Tibial artery (tissue), 4 donors: ENCODE measurements at places on chromosomes 2 and 18.

GRCh38 chr2:154375579-154375931, 322.9 kb upstream of the KCNJ3 start:
- no peak for DNase-seq

DNA sequence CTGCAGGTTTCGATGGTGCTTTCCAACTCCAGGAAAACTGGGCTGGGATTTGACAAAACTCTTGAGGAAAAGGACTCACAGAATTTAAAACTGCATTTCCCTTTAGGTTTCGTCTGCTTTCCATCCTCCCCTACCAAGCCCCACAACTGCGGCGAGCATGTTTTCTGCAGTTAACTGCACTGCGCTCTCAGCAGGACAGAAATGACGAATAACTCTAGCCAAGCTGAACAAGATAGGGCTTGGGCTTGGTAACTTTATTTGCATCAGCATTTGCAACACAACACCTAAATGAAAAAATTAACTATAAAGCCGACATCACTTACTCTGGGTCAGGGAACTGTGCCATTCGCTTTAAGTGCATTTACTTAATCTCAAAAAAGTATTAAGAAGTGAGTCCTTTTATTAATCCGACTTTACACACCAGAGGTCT, 669 bp upstream of the PIKFYVE start:
- DNase-seq, result no peak

GRCh38 chr2:223562078-223562477, 40.1 kb downstream of the SCG2 start:
- no peak for DNase-seq

DNA sequence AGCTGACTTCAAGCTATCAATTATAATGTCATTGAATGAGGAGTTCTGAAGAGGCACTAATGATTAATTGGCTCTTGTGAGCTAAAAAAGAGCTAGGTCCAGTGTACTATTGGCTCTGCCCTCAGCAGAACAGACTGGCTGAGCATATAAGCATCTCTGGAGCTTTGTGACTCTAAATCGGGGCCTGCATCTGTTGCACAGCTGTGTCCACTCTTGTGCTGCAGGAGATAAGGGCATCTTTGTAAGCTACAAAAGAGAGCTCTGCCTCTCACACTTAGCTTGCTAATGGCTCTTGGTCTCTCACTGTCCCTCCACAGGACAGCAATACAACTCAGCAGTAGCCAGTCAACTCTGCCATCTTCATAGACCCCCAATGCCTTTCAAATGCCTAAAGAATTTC, 61.5 kb upstream of the L3MBTL4 start:
- DNase-seq, result no peak

GRCh38 chr2:77294474-77294873, 227.7 kb downstream of the LRRTM4 start:
- DNase-seq, result no peak

DNA sequence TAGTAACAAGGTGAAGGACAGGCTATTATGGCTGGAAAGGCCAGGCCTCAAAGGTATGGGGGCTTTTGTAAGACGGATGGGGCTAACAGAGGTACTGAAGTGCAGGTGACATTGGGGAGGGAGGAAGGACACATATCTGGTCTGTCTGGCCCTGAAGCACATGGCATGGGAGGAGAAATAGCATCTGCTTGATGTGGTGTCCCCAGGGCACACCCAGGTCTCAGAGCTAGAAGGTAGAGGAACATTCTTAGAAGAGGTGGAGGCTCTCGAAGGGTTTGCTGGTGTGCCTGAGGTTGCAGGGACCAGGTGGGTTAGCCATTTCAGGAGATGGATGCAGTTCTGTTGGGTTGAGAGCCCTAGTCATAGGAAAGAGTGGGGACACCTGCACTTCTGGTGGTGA, 9.5 kb downstream of the RALB start:
- no peak for DNase-seq

GRCh38 chr18:13494871-13495445, 231.4 kb downstream of the FAM210A start:
- no peak for DNase-seq

- no peak for DNase-seq
These were observed 226.2 kb downstream of the MC4R start for GRCh38 chr18:60146220-60146960.

- no peak for DNase-seq
These were observed 541.7 kb downstream of the KCNJ3 start for GRCh38 chr2:155240176-155240575.

DNA sequence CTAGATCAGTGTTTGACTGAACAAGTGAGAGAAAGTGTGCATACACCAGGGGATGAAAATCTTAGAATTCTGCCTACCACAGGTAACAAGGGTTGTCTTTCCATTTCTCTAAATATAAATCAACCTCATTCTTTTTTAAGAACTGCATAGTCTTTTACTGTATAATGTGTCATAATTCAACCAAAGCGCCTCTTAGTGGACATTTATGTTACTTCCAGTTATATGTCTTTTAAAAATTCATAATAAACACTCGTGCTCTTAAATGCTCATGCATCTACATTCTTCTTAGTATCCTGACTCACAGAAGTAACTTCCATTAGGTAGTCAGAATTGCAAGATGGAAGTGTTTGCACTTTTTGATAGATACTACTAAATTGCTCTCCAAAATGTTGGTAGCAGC, 76.2 kb downstream of the CHRNA1 start:
- DNase-seq, result no peak

GRCh38 chr2:8219096-8219495, 462.8 kb upstream of the ID2 start:
- DNase-seq, result no peak

DNA sequence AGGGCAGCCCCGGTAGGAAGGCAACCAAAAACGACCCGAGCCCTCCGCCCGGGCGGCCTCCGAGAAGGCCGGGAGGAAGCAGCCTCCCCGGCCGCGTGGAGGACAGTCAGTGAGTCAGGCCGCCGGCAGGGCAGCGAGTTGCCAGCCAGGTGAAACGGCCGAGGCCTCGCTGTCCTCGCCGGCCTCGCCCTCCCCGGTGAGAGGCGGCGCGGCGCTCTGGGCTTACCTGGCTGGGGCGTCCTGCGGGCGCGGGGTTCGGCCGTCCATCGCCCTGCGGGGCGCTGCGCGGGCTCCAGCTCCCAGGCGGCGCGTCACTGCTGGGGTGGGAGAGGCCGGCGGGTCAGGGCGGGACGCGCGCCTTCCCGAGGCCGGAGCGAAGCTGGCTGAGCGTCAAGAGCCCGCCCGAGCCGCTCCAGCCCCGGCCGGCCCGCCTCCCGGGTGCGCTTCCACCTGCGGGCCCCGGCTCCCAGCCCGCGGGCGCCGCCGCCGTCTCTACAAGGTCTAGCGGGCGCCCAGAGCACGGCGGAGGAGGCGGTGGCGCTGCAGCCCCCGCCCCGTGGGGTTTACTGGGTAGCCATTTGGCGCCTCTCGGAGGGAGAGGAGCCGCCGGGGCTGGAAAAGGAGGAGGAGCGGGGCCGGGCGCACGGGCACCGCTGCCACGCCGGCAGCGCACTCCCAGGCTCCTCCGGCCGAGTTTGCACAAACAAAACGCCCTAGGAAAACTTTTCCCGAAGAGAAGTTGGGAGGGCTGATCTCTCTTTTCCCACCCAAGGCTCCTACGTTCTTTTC, 499 bp downstream of the COBLL1 start:
- peak; percentile 82 for DNase-seq

DNA sequence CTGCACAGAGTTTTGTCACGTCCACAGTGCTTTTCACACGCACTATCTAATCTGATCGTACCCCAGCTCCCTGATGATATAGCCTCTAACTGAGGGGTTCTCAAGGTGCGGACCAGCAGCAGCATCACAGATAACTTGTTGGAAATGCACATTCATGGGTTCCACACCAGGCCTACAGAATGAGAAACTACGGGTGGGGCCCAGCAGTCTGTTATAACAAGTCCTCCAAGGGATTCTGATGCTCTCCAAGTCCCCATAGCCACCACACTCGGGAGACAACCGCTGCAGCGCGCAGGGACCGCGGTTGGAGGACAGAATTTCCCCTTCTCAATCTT, 745 bp upstream of the BZW1 start:
- no peak for DNase-seq

GRCh38 chr2:216534809-216535208, 36.2 kb downstream of the RPL37A start:
- no peak for DNase-seq

DNA sequence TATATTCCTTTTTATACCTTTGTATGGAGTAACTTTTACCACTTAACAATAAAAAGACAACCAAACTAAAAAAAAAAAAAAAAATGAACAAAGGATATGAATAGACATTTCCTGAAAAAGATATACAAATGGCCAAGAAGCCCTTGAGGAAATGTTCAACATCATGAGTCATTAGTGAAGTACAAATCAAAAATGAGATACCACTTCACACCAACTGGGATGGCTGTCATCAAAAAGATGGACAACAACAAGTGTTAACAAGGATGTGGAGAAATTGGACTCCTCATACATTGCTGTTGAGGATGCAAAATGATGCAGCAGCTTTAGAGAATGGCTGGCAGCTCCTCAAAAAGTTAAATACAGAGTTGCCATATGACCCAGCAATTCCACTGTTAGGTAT, 22.6 kb upstream of the SCYGR2 start:
- DNase-seq, result no peak

DNA sequence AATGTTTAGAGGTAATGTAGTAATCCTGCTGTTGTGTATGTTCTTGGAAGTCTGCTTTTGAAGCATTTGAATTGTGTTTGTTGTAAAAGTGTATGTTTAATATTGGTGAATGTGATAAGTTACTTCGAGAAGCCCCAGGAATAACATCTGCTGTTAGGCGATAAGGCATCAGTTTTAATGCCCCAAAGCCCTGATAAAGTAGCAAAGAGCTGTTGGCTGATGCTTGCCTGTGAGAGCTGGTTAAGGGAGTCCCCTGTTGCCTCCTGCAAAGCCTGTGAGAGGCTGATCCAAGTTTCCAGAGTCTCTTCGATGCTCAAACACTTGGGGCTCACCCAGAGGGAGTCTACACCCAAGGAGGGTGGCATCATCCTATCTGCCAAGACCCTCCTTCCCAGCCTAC, 110.3 kb downstream of the RNF152 start:
- DNase-seq, result no peak

DNA sequence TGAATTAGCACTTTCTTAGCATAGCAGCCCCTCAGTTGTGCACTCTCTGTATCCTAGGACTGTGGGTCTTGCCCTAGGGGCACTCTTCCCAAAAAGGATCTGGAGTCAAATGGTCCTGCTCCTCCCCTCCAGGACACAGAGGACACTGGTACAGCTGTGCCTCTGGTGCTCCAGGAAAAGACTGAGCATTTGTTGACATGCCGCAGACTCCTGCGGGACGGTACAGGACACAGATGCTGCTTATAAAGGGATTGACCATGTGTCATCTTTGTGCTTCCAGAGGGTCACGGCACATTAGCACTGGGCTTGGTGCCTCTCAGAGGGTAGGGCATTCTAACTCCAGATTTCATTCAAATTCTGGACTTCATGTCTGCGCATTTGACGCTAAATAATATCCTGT, 110.5 kb downstream of the KLF7 start:
- no peak for DNase-seq

DNA sequence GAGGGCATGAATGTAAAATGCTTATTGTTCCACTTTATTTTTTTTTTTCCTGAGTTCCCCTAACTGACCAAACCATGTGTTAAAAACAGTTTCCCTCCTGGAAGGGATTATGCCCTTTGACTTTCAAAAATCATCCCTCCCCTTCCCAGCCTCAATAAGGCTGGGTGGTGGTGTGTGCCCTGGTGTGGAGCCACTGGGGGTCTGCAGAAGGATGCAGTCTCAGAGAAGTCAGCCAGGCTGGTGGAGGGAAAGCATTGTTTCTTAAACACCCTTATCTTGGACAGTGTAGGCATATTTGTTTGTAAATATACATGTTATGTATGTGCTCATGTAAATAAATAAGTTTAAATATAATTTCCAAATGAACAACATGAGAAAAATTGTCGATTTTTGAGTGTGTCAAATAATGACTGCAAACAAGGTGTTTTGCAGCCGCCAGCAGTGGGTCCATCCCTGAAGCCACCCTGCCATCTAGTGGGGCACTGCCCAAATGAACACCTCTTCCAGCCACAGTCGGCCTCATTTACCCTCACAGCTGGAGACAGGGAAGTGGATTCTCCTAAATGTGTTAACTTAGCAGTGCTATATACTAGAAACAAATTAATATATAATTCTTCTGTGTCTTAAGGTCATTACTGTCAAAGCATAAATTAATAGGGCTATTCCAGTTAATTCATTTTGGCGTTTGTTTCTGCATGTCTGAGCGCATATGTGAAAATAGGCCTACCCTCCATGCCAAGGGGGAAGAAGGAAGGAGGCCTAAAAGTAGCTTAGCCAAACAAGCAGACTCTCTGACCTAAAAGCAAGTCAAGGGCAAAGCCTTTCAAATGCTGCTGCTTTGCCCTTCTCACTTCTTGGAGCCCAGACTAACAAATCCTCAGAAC, 209.6 kb upstream of the PIK3C3 start:
- no peak for DNase-seq

DNA sequence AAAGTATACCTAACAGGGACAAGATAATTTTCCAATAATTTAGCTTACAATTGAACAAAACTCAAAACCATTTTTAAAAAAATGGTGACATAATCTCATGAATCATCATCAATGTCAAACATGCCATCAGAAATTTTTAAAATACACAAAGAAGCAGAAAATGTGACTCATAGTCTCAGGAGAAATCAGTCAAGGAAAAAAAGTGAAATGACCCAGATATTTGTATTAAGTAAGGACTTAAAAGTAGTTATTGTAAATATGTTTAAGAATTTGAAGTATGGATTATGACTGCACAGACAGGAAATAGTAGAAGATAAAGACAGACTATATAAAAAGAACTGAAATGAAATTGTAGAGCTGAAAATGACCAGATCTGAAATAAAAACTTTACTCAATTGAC, 473.9 kb upstream of the SYT4 start:
- no peak for DNase-seq
